ENCODE measurements at places on chromosomes 1 and 21. TPM values are rescaled to one million over a fixed set of nuclear protein-coding genes. Genes with fewer than 3 reads are reported as not detected.

The TIMM17A gene
- 31.8 TPM for total RNA-seq

The AMY2B gene
- 54.5 TPM for total RNA-seq

The ZBTB7B gene
- 2.4 TPM for total RNA-seq

The HEYL gene
- total RNA-seq: 0.82 TPM

The LCE2A gene
- not detected for total RNA-seq
